ENCODE measurements at places on chromosomes 11 and 22. TPM values are rescaled to one million over a fixed set of nuclear protein-coding genes. Genes with fewer than 3 reads are reported as not detected.

Gene TMEM191B
- total RNA-seq: not detected

Gene ADM2
- 0.16 TPM for total RNA-seq

Gene RBM4B
- total RNA-seq: 29.3 TPM

Gene CAPN5
- 30.4 TPM for total RNA-seq

Gene RCOR2
- total RNA-seq: 3.5 TPM

Gene ART5
- 0.34 TPM for total RNA-seq

Gene KCNQ1OT1
- 3.9 TPM for total RNA-seq

Gene GTF2H1
- 39.4 TPM for total RNA-seq

Gene MYEOV
- total RNA-seq: 4.9 TPM

Gene SLC25A45
- total RNA-seq: 0.95 TPM

Gene MGAT3
- under 0.01 TPM for total RNA-seq

Gene MIAT
- total RNA-seq: 3.5 TPM

Gene TRIM6
- 2.5 TPM for total RNA-seq

Gene OR52E1
- total RNA-seq: 0.16 TPM

Gene RTN4RL2
- under 0.01 TPM for total RNA-seq

Gene PKDREJ
- total RNA-seq: 0.09 TPM

Gene NFAM1
- total RNA-seq: not detected

Gene LINC01488
- total RNA-seq: not detected

Gene IRAG1
- 6.8 TPM for total RNA-seq

Gene XKR3
- not detected for total RNA-seq

Gene PAK1
- total RNA-seq: 32.0 TPM

Gene MMP13
- total RNA-seq: not detected

Gene FCHSD2
- total RNA-seq: 5.3 TPM

Gene ARHGEF17
- total RNA-seq: 21.9 TPM

Gene GLB1L2
- total RNA-seq: not detected

Gene LDHAL6A
- total RNA-seq: not detected

Gene OR5J2
- not detected for total RNA-seq

Gene LBHD1
- 2.7 TPM for total RNA-seq

All from bronchial smooth muscle cell (primary cell).